ENCODE measurements at places on chromosomes 3 and 15.

DNA sequence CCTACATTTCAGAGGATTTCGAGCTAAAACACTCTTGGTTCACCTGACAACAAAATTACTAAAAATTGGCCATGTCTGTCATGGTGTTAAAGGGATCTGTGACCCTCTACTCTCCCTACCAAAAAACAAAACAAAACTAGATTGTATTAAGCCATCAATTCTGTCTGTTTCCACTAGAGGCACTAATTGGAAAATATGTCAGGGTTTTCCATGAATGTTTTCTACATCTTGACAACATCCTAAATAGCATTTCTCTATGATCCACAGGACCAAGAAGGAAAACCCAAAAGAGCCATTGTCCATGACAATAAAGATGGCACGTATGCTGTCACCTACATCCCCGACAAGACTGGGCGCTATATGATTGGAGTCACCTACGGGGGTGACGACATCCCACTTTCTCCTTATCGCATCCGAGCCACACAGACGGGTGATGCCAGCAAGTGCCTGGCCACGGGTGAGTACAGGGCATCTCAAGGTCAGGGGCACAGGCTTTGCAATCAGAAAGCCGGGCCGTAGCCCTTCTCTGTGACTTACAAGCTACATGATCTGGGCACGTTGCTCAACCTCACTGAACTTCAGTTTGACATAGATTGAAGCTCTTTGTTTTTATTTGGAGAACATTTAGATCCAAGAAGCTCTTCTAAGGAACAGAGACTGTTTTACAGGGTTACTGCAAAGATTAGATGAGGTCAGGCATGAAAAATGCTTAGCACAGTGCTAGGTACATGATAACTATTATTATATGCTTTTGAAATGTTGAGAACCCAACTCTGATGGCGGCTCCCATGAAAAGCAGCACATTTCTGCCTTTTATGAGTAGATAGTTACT lies 74.8 kb downstream of the DNASE1L3 start:
- no peak for DNase-seq

DNA sequence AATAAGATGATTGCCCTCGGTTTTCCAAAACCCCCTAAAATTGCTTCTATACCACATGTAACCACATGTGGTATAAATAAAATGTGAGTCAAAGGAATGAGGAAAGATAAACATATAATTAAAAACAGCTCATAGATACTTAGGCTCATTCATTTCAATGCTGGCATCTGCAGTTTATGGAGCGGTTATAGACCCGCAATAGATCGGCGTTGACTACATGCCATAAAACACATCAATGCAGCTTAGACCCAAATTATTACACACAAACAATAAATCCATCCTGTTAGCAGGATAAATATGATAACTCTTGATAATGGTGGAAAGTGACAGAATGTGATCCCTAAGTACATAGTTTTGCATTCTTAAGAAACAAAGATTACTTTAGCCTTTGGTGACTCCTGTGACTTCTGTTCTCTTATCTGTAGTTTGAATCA lies 143.7 kb downstream of the NR2F2 start:
- DNase-seq, result no peak

- no peak for DNase-seq
Observed at GRCh38 chr3:177124882-177125281, 72.4 kb downstream of the TBL1XR1 start.

GRCh38 chr3:10240799-10241198 lies 7.5 kb upstream of the TATDN2 start:
- DNase-seq, result no peak

DNA sequence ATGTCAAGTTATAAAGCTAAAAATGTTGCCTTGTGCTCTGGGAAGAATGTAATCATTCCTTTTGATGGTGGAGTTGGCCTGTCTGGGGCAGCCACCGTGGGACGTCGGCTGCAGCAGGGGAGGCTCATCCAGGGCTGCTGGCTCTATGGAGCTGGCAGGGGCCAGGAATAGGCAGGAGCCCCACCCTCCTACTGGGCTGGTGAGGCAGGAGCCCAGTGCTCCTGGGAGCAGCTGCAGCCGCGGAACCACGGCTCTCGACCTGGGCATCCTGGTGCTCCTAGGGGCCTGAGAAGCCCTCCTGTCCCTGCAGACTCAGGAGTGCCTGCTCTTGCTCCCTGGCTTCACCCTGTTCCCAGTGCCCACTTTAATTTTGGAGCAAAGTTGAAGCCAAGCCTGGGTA lies 127.1 kb downstream of the DIPK2A start:
- no peak for DNase-seq

DNA sequence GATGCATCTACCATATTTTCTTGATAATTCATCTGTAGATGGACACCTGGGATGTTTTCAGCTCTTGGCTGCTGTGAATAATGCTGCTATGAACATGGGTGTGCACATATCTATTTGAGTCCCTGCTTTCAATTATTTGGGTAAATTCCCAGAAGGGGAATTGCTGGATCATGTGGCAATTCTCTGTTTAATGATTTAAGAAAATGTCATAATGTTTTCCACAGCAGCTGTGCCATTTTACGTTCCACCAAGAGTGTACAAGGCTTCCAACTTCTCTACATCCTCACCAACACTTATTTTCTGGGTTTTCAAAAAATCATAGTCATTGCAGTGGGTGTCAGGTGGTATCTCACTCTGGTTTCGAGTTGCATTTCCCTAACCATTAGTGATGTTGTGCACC lies 64.4 kb downstream of the NSMCE3 start:
- DNase-seq, result no peak

DNA sequence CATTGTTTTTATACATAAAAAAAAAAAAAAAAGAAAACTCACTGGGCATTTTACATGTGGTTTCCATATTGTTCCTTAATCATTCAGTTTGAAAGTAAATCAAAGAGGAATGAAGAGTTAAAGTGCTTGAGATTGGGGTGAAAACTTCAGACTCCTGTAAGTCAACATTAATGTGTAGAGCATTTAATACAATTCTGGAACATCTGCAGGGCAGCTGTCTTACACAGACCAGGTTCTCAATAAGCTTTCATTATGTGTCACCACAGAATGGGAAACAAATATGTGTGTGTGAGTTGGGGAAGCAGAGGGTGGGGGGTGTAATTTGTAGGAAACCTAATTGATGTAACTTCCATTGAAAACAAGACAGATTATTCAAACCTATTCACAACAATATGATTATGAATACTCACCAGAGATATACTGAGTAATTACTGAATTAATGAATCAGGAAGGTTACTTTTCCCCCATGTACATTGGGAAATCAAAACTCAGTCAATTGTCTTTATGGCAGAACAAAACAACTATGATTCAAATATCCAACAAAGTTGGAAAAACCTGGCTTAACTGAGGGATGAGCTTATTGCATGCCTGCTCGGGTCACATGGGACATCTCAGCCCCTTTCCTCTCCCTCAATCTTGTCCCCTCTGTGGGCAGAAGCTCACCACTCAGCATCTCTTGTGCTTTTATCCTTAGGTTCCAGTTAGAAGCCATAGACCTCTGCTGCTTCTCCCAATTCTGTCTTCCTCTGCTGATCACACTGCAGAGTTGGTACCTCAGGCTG lies 281.2 kb upstream of the THBS1 start:
- DNase-seq, result no peak
